Right atrium auricular region (tissue), 2 donors: ENCODE measurements at places on chromosomes 7 and 10. TPM values are rescaled to one million over a fixed set of nuclear protein-coding genes. Genes with fewer than 3 reads are reported as not detected.

The SLIT1 gene
- total RNA-seq = not detected

The PALS2 gene
- 9.0 TPM for total RNA-seq

The FBXO24 gene
- total RNA-seq = 0.20 TPM

The TMEM229A gene
- total RNA-seq = 0.59 TPM

The SPOCK2 gene
- 19.8 TPM for total RNA-seq

The LIPN gene
- not detected for total RNA-seq

The SLC26A3 gene
- total RNA-seq = not detected

The TWIST1 gene
- total RNA-seq = 1.9 TPM

The CCT6A gene
- 68.1 TPM for total RNA-seq

The CNNM2 gene
- total RNA-seq = 4.1 TPM

The C10orf71 gene
- total RNA-seq = 48.2 TPM

The PLEKHS1 gene
- total RNA-seq = not detected

The ORC5 gene
- total RNA-seq = 11.9 TPM

The TSPAN15 gene
- total RNA-seq = 7.7 TPM

DNA sequence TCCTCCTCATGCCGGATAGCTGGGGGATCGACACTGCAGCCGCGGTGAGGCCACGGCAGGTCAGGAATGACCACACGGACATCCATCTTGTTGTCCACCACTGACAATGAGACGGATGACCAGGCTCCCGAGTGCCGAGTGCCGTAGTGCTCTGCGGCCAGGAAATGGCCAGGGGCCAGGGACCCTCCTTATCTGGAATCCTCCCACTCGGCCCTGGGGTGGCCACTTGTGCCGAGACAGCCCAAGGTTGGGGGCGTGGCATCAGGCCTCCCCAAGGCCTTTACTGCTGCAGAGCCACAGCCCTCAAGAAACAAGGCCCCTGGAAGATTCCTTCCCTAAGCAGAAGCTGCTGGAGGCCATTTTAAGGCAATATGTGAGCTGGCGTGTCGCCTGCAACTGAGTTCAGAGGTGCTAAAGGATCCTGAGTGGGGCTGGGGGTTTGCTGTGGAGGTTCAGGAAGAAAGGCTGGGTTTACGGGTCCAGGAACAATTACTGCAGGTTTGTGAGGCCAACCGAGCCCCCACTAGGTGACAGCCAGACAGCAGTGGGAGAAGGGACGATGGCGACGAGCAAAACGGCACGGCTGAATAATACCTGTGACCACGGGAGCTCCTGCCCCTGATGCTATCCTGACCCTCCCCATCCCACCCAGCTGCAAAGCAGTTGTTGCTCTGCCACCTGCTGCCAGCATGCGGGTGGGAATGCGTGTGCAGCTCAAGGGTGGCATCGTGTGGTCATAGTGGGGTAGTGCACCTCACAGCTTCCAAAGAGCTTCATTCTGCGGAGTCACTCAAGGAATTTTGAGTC is 31.6 kb upstream of the LEP start:
- peak; percentile 78 for DNase-seq

DNA sequence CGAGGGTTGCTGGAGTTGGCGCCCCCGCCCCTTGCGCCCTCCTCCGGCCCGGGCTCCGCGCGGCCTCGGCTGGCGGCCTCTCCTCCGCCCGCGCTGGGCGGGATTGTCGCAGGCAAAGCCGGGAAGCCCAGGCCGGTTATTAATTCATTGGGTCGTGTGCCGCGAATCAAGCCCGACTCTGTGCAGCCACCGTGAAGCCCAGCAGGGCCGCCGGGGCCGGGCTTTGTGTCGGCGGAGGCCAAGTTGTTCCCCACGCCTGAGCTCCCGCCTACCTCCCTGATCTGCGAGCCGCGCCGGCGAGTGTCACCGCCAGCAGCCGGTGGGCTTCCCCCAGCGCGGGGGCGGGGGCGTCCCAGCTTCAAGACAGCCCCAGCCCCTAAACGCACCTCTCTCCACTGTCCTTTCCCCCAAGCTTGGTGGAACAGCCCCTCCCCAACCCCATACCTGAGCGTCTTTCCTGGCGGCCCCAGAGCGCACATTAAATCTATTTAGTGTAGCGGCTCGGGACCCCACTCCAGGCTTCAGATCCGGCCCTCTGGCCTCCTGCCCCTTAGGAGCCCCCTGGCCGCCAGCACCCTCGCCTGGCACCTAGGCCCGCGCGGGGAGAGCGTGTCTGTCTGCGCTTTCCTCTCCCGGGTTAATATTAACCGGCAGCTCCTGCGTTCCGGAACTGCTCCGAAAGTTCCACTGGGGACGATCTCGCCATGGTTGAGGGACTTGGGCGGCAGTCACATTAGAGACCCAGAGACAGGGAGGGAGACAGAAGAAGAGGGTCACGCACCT is 3.5 kb downstream of the SHH start:
- DNase-seq = no peak

- DNase-seq = no peak
These were observed 597.2 kb downstream of the TYW1 start for GRCh38 chr7:67593794-67594193.

DNA sequence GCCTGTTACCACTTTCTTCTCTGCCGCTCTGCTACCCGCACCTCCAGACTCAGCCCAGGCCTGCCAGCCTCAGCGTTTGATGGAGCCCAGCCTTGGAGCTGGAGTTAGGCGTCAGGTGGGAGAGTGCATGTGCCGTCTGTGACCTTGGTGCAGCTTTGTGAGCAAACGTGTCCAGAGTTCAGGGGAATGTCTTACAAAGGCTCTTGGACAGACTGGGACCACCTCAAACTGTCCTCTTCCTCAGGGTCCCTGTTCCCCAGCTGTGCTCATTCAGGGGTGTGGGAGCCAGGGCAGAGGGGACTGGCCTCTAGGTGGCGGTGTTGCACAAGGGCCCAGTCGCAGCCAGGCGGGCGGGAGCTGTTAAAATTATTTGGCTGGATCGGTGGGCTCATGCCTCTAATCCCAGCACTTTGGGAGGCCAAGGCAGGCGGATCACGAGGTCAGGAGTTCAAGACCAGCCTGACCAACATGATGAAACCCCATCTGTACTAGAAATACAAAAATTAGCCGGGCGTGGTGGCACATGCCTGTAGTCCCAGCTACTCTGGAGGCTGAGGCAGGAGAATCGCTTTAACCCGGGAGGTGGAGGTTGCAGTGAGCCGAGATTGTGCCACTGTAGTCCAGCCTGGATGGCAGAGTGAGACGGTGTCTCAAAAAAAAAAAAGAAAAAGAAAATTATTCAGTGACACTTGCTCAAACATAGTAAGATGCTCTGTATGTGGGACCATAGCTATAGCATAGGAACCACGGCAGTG is 89.2 kb downstream of the ADCY1 start:
- DNase-seq = peak; percentile 58

GRCh38 chr7:7720193-7720592 is 1.8 kb upstream of the RPA3 start:
- DNase-seq = no peak

GRCh38 chr7:115101199-115101598 is 179.3 kb downstream of the MDFIC start:
- no peak for DNase-seq

- DNase-seq = no peak
These were observed 79.6 kb upstream of the UCN3 start for GRCh38 chr10:5285186-5285585.

- no peak for DNase-seq
These were observed 78.7 kb upstream of the CXCL12 start for GRCh38 chr10:44463511-44464121.

- no peak for DNase-seq
These were observed 233.6 kb downstream of the ANK3 start for GRCh38 chr10:60155943-60156683.

DNA sequence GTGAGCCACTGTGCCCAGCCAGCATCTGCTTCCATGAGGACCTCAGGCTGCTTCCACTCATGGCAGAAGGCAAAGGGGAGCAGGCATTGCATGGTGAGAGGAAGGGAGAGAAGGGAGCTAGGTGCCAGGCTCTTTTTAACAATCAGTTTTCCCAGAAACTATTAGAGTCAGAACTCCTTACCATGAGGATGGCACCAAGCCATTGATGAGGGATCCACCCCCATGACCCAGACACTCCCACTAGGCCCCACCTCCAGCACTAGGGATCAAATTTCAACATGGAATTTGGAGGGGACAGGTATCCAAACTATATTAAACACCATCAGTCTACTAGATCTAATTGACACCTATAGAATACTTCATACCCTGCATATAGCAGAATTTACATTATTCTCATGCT is 14.2 kb upstream of the MCM10 start:
- DNase-seq = no peak

- DNase-seq = no peak
These were observed 290.0 kb upstream of the PHYHIPL start for GRCh38 chr10:58886406-58886805.

DNA sequence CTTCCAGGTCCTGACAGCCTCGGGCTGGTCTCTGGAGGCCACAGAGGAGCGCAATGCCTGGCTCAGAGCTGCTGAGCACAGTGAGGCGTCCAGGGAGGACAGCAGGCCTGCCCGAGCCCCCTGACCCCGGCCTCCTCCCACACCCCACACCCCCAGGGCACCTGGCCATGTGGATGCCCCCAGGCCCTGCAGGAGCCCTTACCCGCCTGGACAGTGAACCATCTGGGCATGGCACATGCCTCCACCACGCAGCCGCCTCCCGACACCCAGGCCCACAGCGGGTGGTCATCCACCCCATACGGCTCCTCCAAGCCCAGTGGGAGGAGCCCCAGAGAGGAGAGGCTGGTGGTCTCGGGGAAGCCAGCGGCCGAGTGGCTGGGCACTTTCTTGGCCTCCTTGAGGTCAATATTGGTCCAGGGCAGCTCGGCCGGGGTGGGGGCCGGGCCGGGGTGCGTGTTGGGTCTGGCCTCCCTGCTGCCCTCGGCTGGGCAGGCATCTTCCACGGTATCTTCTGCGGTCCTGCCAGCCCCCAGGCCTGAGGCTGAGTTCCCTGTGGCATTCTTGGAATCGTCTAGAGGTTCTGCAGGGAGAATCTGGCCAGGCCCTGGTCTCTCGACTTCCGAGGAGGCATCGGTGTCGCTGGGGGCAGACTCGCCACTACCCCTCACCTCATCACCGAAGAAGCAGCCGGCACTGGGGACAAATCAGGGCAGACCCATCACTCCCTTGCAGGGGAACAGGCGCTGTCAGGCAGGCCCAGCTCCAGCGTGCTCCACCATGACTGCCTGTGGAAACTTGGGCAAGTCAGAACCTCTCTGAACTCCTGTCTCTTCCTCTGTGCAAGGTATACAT is 18.6 kb downstream of the TECPR1 start:
- no peak for DNase-seq

GRCh38 chr10:110208614-110209453 is 1.4 kb downstream of the MXI1 start:
- DNase-seq = no peak

GRCh38 chr10:44947371-44948152 is 12.0 kb upstream of the RASSF4 start:
- DNase-seq = peak; percentile 47

GRCh38 chr7:147861058-147861716 is 729.4 kb upstream of the C7orf33 start:
- DNase-seq = no peak

DNA sequence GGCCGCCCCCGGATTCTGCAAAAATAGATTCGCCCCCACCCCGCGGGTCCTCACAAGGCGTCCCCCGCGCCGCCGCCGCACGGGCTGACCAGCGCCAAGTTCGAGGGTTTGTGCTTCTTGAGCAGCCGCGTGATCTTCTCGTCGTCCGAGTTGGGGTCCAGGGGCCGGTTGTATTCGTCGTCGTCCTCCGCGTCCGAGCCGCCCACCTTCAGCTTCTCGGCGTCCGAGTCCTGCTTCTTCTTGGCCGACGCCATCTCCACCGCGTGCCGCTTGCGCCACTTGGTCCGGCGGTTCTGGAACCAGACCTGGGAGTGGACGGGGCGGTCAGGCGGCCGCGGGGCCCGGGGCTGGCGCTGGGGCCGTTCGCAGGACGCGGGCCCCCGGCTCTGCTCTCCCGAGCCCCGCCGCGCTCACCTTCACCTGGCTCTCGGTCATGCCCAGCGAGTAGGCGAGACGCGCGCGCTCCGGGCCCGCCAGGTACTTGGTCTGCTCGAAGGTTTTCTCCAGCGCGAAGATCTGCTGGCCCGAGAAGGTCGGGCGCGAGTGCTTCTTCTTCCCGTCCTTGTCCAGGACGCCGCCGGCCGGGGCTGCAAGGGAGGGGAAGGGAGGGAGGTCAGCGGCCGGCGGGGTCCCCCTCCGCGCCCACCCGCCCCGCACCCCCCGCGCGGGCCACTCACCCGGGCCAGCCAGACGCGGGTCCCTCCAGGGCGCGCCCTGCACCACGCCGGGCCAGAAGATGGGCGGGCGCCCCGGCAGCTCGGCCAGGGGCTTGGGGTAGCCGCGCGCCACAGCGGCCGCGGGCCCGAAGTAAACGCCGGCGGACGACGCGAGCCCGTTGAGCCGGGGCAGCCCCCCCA is 853 bp downstream of the NKX6-2 start:
- no peak for DNase-seq

DNA sequence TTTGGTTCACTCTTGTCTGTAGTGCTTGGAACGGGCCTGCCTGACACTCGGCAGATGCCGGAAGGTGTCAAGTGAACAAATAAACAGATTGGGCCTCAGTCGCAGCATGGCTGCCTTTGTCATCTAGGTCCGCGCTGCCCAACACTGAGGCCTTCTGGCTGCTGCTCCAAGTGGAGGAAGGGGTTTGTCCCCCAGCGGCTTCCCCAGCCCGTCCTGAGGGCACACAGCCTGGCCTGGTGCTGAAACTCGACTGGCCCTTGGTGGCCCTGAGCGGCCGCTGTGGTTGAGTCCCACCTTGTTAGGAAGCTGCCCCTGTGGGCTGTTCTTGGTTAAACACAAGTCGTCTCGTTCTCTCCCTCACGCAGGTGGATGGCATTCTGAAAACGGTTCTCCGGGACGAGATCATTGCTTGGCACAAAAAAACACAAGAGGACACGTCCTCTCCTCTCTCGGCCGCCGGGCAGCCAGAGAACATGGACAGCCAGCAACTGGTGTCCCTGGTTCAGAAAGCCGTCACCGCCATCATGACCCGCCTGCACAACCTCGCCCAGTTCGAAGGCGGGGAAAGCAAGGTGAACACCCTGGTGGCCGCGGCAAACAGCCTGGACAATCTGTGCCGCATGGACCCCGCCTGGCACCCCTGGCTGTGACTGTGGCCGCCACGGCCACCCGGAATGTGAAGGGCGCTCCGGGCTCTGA is 132.1 kb downstream of the SMURF1 start:
- DNase-seq = no peak

- no peak for DNase-seq
These were observed 7.8 kb downstream of the RPS24 start for GRCh38 chr10:78041170-78042057.

- no peak for DNase-seq
These were observed 37.9 kb upstream of the SH2B2 start for GRCh38 chr7:102248456-102249395.

GRCh38 chr7:38374507-38374906 is 101.1 kb upstream of the TARP start:
- DNase-seq = no peak

DNA sequence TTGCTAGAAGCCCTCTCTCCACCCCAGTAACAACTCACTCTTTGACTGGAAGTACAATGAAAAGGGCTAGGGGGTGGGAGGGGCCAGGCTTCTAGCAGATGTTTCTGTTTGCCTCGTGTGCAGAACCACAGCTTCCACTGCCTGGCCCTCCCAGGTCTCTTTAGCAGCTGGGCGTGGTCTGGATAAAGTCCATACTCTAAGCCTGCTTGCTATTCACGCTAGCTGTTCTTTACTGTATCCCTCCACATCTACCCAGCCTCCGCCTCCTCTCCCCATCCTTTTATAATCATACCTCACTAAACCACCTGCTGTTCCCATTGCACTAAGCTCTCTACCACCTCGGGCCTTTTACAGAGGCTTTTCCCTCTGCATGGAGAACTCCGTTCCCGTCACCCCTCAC is 288.8 kb downstream of the CAMK1D start:
- DNase-seq = no peak
